ENCODE measurements at places on chromosomes 12 and 14.

GRCh38 chr14:99667821-99668220, 16.3 kb upstream of the CYP46A1 start:
- DNase-seq, result no peak

GRCh38 chr14:59360923-59361794, 104.0 kb downstream of the GPR135 start:
- no peak for DNase-seq

DNA sequence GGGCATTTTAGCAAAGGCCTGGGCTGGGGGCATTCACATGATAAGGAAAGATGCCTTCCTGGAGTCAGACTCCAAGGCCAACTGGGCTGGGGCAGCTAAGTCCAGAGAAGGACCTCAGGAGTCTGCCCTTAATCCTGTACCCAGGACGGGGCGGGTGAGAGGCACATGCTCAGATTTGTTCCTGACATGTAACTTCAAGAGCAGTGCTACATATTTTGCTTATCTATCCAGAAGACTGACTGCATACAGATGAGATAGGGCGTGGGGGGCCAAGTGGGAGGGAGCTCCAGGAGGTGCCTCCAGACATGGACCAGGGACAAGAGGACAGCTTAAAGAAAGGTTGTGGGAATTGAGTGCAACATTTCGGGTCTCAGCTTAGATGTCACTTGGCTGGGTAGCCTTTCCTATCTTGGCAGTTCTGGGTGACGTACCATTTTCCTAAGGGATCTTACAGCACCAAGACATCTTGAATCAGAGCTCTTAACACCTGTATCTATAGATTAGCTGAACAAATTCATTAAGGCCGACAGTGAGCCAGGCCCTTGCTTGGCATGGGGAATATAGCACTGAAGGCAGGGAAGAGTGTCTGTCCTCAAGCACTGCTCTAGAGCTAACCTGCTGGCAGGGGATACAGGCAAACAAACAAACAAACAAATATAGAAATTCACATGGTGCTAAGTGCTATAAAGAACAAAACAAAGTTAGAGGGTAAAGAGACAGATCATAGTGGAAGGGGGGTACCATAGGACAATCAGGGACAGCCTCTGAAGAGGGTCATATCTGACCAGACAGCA, 61.2 kb downstream of the PTPN21 start:
- DNase-seq, result no peak

DNA sequence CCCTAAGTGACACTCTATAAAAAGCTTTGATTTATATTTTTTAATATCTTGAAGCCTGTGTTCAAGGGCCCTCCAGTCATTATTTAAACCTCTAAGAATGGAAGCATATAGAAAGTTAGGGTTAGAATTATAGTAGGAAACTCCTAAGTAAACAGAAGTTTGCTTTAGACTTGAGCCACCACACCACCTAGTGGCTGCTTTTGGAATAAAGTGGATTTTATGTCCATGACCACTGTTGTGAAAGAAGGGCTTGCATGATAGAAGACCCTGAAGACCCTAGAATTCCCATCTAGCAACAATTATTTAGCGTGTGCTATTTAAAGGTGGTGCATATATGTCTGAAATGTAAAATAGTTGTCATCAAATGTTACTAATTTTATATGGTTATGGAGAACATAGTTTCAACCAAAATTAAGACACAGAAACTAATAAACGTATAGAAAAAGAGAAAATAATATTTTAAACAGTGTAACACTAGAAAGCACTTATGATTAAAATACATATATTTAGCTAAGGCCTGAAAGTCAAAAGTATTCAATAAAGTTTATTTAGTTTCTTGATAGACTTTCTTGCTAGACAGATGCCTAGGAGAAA, 21.3 kb downstream of the LRRIQ1 start:
- DNase-seq, result no peak

DNA sequence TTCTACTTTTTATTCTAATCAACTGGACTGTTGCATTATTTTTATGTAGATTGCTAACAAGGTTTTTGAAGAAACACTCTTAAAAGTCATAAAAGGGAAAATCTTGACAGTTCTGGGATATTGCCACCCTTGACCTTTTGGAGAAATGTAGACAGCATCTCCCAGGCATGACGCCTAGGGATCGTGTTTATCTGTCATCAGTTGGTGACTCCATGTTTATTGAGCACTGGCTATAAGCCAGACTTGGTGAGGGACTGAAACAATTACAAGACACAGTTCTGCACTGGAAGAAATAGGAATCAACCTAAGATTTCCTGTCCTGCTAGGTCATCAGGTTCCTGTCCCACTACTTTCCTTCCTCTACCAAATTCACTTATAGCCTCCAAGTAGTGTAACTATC, 34.5 kb downstream of the HMGA2 start:
- DNase-seq, result no peak

GRCh38 chr12:111277570-111277969, 91.3 kb downstream of the PHETA1 start:
- DNase-seq, result no peak

DNA sequence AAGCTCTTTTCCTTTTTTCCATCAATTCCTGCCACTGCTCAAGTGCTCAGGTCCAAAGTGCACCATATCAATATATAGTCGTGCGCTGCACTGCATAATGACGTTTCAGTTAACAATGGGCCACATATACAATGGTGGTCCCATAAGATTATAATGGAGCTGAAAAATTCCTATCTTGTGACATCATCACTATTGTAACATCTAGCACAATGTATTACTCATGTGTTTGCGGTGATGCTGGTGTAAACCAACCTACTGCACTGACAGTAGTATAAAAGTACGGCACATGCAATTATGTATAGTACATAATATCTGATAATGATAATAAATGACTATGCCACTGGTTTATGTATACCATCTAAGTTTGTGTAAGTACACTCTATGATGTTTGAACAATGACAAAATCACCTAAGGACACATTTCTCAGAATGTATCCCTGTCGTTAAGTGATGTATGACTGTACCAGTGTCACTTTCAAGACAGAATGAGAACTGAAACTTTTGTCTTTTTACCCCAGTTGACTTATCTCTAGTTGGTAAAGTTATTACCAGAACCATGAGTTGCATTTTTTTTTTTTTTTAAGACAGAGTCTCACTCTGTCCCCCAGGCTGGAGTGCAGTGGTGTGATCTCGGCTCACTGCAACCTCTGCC, 53.7 kb upstream of the INSM2 start:
- DNase-seq, result no peak

- DNase-seq, result peak; percentile 43
Measured at GRCh38 chr12:116508145-116509121, 50.7 kb upstream of the MAP1LC3B2 start.

DNA sequence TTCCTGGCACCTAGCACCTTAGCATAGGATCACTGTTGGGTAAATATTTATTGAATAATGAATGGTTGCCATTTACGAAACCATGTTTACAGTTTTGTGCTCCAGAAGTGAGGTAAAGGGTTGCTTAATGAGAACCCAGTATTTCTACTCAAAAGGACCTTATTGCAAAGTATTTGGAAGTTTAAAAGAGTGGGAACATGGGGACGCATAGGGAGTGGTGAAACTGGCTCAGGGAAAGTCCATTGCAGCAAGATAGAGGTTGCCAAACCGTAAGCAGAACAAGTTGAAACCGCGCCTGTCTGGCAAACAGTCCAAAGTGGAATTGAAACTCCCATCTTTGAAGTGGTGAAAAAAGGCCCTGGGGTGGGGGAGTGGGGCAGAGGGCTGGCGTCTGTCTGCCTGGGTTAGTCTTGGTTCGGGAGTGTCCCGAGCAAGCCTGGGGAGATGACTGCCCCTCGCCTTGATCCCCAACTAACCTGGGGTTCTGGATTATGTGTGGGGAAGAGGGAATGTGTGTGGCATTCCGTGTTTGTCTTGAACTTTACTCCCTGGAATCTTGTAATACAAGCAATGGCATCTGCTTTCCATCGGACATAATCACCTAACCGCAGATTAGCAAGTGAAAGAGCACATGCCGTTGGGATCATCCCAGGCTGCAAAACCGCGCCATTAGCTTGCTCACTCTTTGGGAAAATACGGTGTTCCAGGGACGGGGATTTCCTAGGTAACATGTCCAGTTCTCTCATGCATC, 7.2 kb downstream of the ALDH2 start:
- DNase-seq, result no peak

- DNase-seq, result no peak
Measured at GRCh38 chr12:28799348-28799747, 349.7 kb upstream of the FAR2 start.

GRCh38 chr12:52130711-52131110, 51.2 kb downstream of the SMIM41 start:
- DNase-seq, result no peak

- DNase-seq, result no peak
Measured at GRCh38 chr14:26527095-26527494, 70.7 kb downstream of the NOVA1 start.

DNA sequence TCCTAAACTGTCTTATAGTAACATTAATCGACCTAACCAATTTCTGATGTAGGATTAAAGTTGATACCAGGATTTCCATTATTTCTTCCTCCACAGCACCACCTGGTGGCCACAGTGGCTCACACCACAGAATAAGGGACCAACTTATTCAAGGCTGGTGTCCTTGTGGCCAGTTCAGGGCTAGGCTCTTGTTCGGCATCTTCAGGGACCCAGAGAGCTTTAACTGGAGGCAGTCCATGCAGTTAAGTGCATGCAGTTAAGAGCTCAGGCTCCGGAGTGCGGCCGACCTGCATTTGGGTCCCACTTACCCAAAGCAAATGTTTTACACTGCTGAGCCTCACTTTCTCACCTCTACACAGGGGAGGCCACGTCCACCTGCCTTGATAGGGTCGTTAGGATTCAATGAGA, 42.0 kb upstream of the GPR68 start:
- peak; percentile 81 for DNase-seq

GRCh38 chr12:49538510-49539403, at the start of gene KCNH3:
Gene KCNH3 (plus strand): TSS chr12:49539030. CDS start chr12:49539417, 387 bp downstream.
- DNase-seq, result peak; percentile 76

DNA sequence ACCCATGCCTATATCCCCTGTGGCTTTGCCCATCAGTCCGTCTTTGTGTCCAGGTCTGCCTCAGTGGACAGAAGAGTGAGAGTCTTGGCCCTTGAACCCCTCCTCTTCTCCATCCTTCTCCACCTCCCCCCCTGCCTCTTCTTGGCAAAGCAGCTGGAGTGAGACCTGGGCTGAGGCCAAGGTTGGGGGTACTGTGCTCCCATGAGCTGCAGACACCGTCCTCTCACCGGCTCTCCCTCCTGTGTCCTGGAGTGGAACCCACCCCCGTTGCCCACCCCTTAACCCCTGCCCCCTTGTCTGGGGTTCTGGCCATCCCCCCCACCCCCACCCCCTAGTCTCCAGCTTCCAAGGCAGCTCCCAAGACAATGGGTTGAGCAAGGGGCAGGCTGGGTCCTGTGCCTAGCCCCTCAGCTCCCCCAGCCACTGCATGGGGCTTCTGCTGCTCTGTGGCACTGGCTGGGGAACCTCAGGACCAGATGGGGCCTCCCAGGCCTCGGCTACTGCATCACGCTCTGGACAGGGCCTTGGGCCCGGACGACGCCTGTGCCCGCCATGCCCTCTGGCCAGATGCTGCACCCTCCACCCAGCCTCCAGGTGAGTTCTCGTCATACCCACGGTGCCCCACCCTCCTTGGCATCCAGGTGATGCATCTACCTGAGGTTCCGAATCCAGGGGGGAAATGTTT, 35.7 kb downstream of the RTL1 start:
- DNase-seq, result no peak

DNA sequence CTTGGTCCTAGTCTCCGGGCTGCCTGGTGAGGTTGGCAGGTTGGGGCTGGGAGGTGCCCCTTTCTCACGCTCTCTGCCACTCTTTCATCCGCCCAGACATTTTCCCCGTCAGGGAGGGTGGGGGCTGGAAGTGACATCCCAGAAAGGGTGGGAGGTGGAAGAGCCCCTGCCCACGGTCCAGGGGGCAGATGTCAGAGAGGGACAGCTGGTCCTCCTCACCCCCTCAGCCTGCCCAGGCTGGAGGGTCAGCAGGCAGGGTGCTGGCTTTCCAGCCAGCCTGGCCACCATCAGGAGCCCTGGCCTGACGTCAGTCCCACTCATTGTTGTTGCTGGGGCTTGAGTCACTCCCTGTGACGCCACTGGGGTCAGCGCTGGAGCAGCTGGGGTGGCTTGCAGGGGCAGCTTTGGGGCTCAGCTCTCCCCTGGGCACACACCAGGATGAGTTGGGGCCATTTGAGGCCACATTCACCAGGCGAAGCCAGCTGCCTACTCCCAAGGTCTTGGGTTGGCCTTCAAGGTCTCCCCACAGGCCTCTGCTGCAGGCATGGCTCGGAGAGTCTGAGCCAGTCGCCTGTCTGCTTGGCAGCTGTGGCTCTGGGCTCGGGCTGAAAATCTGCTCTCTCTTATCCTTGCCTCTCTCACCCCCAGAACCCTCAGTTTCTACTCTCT, 5.7 kb upstream of the ATG101 start:
- DNase-seq, result no peak

DNA sequence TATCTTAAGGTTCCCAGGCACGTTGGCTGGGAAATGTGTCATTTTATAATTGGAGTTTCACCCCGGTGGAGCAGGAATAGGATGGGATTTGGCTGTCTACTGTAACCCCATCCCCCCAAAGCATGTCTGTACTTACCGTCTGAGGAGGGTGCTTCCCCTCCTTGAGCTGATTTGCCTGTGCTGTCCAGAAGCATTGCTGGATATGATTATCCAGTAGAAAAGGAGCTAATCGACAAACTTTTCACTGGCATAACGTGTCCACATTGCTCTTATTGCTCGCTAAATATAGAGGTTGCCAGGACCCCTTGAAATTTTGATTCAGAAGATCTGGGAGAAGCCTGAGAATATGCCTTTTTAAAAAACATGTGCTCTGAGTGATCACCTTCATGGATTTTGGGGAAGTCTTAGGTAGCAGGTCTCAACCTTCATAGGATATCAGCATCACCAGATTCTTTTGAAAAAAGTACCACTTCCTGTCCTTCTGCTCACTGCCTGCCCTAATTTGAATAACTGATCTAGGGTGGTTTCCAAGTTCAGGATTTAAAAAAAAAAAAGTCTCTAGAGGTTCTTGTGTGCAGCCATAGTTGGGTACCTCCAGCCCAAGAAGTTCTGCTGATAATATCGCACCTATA, 80.4 kb upstream of the KCNA1 start:
- DNase-seq, result no peak

DNA sequence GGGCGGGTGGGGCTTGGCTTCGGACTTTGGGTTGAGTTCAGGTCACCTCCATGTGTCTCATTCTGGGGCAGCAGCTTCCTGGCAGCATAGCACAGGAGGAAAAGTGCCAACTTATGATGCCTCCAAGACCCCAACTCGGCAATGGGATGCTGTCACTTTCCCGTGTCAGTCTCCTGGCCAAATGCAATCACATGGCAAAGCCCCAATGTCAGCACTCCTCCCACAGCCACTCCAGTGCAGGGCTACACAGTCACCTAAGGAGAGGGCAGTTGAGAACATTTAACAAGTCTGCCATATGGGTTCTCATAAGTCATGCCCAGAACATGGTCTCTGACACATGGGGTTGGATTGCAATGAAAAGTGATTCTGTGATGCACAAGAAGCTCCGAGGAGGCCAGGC, 26.7 kb downstream of the ELK3 start:
- DNase-seq, result no peak

- no peak for DNase-seq
Measured at GRCh38 chr12:117093918-117094630, 5.1 kb downstream of the TESC start.

DNA sequence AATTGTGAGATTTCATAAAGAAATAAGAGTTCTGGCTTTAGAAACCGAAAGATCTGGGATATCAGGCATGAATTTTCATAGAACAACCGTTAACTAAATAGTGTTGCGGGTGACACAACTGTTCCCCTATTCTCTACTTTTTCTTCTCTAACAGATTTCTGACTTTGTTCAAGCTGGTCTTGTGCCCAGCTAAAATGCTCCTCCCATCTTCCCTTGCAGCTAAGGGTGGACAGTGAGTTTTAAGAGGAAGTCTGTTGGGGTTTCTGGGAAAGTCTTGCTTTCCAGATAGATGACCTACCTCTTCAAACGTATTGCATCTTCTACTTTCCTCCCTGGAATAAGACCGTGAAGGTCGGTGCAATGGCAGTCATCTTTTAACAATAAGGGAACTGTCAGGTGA, 18.7 kb downstream of the CCDC63 start:
- no peak for DNase-seq

All from stimulated activated CD4-positive, alpha-beta T cell treated with anti-CD3 and anti-CD28 coated beads, Interleukin-12 subunit alpha, Interleukin-12 subunit beta, amount 100 ng/mL, for 4 hours (primary cell).